NCI-H2081 (cell line): ENCODE measurements at places on chromosomes 3 and 15.

DNA sequence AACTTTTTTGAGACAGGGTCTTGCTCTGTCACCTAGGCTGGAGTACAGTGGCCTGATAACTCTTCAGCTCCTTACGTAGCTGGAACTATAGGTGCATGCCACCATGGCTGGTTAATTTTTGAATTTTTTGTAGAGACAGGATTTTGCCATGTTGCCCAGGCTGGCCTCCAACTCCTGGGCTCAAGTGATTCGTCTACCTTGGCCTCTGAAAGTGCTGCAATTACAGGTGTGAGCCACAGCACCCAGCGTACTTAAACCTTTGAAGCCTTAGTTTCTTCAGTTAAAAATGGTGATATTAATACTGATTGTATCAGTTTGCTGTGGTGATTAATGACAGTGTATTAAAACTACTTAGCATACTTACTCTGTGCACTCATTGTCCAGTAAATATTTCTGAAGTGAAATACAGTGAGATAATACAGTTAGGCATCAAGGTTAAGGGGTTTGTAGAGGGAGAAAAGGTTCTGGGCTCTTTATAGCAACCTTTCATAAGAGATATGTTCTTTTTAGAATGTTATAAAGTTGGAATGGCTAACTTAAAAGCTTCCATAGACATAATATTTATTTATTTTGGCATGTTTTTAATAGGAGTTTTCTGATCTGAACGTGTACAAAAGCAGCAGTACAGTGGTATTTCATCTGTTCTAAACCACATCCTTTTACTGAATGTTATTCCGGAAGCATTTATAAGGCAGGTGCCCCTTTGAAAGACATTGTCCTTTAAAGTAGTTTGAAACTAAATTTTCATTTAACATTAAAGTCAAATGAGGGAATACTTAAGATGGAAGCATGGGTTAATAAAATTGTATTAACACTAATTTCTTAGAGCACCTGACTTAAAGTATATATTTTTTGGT, 23.6 kb downstream of the NCK1 start:
- DNase-seq = no peak

- DNase-seq = no peak
Measured at GRCh38 chr15:70632491-70633102, 130.8 kb downstream of the UACA start.

DNA sequence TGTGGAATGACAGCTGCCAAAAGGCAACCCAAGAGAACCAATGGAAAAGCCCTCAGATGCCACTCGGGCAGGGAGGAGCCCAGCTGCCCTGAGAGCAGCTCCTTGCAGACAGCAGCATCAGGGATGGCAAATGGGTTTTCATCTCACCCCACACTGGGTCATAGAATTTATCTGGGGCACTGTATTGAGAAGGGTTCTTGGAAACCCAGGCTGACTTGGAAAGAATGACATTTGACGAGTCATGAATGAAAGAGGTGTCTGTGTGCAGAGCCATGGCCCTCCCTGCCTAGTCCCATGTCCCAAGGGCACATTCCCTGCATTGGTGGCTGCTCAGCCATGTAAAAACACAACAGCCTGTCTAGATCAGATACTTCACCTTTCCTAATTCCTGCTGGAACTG, 157.9 kb upstream of the BHLHE40 start:
- DNase-seq = no peak

DNA sequence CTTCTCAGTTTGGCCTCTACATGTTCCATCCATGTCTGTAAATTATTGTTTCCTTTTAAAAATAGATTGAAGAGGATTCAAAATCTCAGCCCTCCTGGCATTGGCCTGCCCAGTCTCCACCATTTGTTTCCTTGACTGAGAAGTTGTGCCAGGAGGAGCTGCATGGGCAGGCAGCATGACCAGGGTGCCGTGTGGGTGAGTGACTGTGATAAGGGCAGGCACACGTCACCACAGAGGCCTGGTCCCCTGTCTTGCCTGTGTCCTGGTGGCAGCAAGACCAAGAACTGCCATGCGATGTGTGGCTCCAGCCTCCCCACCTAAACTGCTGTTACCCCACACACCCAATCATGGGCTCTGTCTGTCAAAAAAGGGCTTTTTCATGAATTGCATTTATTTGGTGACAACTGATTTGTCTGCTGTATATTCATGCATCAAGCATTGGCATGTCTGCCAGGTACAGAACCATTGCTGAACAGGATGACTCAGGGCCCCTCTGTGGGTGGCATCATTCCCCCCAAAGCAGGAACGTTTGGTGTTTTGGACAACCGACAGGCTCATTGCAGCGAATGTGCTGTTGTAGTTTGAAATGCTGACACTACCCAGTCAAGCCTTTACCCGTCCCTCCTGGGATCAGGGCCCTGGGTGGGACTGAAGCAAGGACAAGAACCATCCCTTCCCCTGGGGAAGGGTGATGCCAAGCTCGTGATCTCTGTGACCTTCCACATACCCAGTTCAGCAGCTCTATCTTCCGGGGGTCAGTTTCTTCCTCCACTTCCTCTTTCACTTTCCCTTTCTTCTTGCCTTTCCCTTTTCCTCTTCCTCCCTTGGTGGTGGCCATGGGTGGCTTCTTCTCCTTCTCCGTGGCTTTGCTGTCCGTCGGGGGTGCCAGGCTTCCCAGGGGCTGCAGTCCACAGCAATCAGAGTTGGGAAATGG, 51.6 kb downstream of the TRPM1 start:
- DNase-seq = no peak

- peak; percentile 22 for DNase-seq
Measured at GRCh38 chr3:178072391-178073305, 463.6 kb upstream of the KCNMB2 start.

DNA sequence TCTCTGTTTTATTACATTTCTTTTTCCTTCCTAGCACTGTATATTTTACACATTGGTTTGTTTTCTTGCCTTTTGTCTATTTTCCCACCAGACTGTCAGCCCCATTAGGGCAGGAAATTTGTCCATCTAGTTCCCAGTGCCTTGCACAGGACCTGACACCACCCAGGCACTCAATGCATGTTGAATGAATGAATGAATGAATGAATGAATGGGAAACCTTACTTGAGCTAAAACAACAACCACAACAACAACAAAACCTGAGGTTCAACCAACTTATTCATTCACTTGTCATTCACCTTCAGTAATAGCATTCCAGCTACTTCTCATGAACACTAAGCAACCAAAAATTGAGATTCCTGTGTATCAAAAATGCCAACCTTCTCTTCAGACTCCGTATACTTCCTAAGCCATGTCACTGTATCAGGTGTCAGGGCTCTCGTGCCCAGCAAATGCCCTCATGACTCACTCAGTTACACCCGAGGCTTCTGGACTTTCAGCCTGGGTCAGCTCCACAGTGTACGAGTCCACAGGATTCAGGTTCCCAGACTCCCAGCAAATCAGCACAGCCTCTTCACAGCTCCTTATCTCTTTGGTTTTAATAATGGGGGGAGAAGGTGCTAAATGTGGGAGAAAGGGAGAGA, 37.3 kb downstream of the FSD2 start:
- no peak for DNase-seq

GRCh38 chr3:114466251-114466650, 172.4 kb downstream of the TIGIT start:
- no peak for DNase-seq

- no peak for DNase-seq
Measured at GRCh38 chr3:71600646-71601288, 17.2 kb upstream of the FOXP1 start.
